ENCODE measurements at places on chromosomes 16 and 17. TPM values are rescaled to one million over a fixed set of nuclear protein-coding genes. Genes with fewer than 3 reads are reported as not detected.
A peak's percentile ranks its signal among the peaks of the same experiment; 100 is the strongest.

DNA sequence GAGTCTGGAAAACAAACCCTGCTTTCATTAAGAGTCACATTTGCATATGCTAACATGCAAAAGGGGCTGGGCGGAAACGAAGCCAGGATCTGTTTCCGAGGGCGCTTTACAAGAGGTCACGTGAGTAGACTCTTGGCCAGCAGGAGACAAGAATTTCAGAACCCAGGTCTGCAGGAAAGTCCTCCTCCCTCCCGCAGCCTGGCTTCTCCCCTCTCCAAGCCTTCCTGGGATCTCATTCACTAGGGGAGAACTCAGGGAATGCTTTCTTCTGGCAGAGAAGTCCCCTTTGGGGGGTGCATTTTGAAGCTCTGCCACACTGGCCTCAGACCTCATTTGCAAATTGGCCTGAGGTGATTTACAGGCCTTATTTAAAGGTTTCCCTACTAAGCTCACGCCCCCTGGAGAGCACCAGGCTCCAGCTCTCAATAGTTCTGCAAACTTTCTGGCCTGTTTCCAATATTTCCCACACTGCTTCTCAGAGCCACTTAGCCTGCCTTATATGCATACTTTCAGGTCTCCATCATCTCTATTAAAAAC lies 57.2 kb upstream of the CACNG5 start:
- no peak overlapping the region for H3K4me3 ChIP-seq
- peaks cover 20% of the 10 kb centered on the region for H3K4me1 ChIP-seq
- H3K36me3 ChIP-seq, result peaks cover 58% of the 10 kb centered on the region
- no peaks in the 10 kb centered on the region for H3K27me3 ChIP-seq
- no peak for DNase-seq

DNA sequence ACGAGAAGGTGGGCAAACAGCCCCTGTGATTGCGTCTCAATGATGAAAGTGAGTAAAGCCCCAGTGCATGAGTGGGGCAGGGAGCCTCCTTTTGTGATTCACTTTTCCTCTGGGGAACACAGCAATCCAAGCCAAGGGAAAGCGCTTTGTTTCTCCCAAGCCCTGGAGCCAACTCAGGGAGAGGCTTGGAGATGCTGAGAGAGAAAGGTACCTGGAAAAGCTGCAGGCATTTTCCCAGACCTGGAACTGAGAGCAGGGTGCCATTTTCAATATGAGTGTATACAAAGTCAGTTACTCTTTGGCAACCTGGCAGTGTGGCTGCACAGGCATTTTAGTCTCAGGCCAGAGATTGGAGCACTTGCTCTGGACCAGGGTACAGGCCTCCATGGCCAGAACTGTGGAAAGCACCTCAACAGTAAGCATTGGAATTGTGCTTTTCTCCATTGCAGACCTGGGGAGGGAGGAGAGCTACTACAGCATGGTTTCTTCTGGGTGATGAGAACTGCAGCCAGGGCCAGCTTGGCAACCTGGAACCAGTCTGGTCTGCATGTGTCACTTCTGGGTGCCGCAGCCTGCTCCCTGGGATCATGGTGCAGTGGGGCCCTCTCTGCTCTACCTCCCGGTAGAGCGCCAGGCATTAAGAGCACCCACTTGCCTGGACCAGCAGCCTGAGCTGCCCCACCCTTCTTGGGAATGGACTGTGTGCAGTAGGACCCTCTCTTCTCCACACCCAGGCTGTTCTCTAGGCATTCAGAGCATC lies 89.0 kb upstream of the CDH5 start:
- H3K4me1 ChIP-seq, result no peaks in the 10 kb centered on the region
- no peak for DNase-seq
- H3K27ac ChIP-seq, result no peak overlapping the region
- H3K4me3 ChIP-seq, result no peak overlapping the region
- no peaks in the 10 kb centered on the region for H3K27me3 ChIP-seq

- H3K4me3 ChIP-seq, result no peak overlapping the region
- H3K27me3 ChIP-seq, result no peaks in the 10 kb centered on the region
- H3K36me3 ChIP-seq, result peaks cover 25% of the 10 kb centered on the region
- DNase-seq, result no peak
- H3K27ac ChIP-seq, result no peak overlapping the region
- H3K4me1 ChIP-seq, result no peaks in the 10 kb centered on the region
Observed at GRCh38 chr17:81256616-81257015, 17.5 kb downstream of the NDUFAF8 start.

- H3K27ac ChIP-seq, result peak overlapping the region; percentile 40
- no peaks in the 10 kb centered on the region for H3K27me3 ChIP-seq
- no peak for DNase-seq
- 0 out of 2 replicates have a peak, but pooled peaks cover 9% of the 10 kb centered on the region for H3K4me1 ChIP-seq
Observed at GRCh38 chr17:12089809-12090384, 69.2 kb downstream of the MAP2K4 start.

- H3K4me3 ChIP-seq, result no peak overlapping the region
- no peak for DNase-seq
- H3K27ac ChIP-seq, result no peak overlapping the region
Observed at GRCh38 chr17:73647772-73648542, 3.7 kb upstream of the SDK2 start.

DNA sequence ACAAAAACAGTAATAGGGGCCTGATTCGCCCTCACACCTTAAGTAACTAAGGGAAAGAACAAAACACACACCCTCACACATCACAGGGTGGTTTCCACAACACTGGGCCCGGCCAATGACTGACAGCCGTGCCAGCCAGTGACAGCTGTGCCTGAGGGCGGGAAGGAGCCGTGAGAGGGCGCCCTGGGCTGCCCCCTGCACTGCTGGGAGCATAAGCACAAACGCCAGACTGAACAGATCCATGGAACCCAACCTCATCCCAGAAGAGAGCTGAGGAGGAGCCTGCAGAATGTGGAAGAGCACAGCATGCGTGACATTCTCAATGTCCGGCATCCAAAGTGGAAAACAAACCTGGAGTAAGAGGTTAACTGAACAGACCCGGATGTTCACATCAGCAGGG lies 16.0 kb downstream of the CSNK1D start:
- no peaks in the 10 kb centered on the region for H3K4me1 ChIP-seq
- H3K27me3 ChIP-seq, result no peaks in the 10 kb centered on the region
- peaks cover 79% of the 10 kb centered on the region for H3K36me3 ChIP-seq

DNA sequence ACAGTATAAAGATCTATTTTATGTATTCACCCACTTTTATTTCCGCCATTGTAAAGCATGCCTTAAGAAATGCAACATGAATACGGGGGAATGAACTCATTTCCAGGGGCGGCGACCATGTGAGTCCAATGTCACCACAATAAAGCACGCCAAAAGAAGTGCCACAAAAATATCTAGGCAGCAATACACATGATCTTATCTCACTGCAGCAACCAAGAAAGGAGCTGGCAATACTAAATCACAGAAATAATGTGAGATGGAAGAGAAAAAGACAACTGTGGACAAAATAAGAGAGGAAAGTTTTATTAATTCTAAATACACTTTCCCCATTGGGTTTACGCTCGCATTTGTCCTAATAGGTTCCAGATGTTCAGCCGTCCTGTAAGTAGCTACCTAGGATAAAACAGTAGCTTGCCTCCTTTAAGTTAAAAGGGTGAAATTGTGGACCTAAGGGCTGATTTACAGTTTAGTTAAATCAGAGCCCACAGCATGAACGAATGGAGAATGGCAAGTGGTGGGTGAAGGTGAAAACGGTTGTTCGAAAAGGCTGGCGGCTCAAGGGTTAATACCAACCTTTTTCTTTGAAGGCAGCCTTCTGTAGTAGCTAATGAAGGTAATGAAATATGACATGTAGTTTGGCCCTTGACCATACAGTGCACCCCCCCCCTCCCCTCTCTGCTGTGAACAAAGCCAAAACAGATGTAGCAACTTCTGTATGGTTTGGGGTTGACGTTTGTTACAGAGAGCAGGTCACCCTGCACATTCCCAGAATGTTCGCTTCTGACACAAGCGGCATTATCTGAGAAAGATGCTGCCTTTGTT lies 504.2 kb upstream of the PSMD7 start:
- peak overlapping the region; percentile 64 for H3K27ac ChIP-seq
- H3K4me1 ChIP-seq, result peaks cover 18% of the 10 kb centered on the region
- peak; percentile 76 for DNase-seq
- H3K36me3 ChIP-seq, result no peaks in the 10 kb centered on the region
- no peak overlapping the region for H3K4me3 ChIP-seq

GRCh38 chr17:57125406-57125805 lies 40.4 kb downstream of the AKAP1 start:
- no peaks in the 10 kb centered on the region for H3K4me1 ChIP-seq
- H3K27ac ChIP-seq, result no peak overlapping the region
- no peak overlapping the region for H3K4me3 ChIP-seq
- peaks cover 3% of the 10 kb centered on the region for H3K36me3 ChIP-seq

DNA sequence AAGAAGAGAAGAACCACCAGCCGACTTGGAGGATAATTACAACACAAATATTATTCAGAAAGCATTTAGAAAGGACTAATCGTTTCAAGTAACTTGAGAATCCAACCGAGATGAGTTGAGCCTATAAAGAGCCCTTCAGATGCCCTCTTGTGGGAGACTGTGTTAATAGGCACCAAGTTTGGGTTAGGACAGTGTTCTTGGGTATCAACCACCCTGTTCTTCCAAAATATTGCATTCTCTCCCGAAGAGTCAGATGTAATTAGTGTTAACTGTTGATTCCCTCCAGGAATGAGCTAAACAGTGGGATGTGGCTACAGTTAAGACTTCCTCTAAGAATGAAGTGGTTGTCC lies 87.8 kb upstream of the NOL11 start:
- H3K4me1 ChIP-seq, result peaks cover 4% of the 10 kb centered on the region
- H3K27ac ChIP-seq, result no peak overlapping the region
- peak; percentile 59 for DNase-seq
- H3K4me3 ChIP-seq, result no peak overlapping the region
- H3K27me3 ChIP-seq, result no peaks in the 10 kb centered on the region

DNA sequence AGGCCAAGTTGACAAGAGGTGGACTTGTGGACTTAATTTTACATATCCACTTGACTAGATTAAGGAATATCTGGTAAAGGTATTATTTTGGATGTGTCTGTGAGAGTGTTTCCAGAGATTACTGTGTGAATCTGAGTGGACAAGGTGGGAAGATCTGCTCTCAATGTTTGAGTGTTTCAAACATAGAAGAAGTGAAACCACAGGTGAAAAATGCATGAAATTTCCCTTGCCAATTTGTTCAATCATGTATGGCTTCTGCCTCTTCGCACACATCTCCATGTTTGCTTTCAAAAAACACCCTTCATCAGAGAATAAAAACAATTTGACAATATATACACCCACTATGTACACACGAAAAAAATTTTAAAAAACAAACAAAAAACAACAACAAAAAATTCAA lies 152.7 kb downstream of the SALL1 start:
- H3K27ac ChIP-seq, result no peak overlapping the region
- H3K36me3 ChIP-seq, result no peaks in the 10 kb centered on the region
- no peak overlapping the region for H3K4me3 ChIP-seq
- H3K27me3 ChIP-seq, result no peaks in the 10 kb centered on the region

GRCh38 chr16:75372236-75372856 lies 61.0 kb downstream of the CFDP1 start:
- no peaks in the 10 kb centered on the region for H3K27me3 ChIP-seq
- no peak overlapping the region for H3K4me3 ChIP-seq
- no peak for DNase-seq
- peaks cover 5% of the 10 kb centered on the region for H3K36me3 ChIP-seq
- peak overlapping the region; percentile 56 for H3K27ac ChIP-seq
- H3K4me1 ChIP-seq, result peaks cover 10% of the 10 kb centered on the region

DNA sequence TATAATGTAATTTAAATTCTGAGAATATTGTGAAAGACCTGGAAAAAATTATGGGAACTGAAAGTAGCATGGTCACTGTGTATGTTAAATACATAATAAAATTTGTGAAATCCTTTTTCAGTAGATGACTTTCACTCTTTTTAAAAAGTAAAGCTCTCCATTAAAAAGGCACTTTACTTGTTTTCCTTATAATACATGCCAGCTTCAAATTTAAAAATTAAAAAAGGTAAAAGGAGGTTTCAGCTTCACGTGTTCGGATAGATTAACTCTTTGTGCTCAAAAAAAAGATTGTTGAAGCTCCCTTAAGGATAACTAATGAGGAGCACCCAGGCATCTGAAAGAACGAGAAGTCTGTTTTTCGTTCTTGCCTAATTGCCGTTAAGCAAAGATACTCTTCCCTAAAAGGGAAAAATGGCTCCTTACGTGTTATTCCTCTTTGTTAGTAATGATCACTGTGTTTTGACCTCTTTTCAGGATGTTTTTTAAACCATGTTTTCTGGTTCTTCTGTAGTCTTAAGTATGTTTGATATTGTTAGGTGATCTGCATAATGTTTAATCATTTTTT lies 87.8 kb downstream of the TUBD1 start:
- H3K4me3 ChIP-seq, result peak overlapping the region; percentile 50
- H3K27ac ChIP-seq, result peak overlapping the region; percentile 95
- DNase-seq, result peak; percentile 42
- no peaks in the 10 kb centered on the region for H3K27me3 ChIP-seq
- peaks cover 19% of the 10 kb centered on the region for H3K4me1 ChIP-seq

DNA sequence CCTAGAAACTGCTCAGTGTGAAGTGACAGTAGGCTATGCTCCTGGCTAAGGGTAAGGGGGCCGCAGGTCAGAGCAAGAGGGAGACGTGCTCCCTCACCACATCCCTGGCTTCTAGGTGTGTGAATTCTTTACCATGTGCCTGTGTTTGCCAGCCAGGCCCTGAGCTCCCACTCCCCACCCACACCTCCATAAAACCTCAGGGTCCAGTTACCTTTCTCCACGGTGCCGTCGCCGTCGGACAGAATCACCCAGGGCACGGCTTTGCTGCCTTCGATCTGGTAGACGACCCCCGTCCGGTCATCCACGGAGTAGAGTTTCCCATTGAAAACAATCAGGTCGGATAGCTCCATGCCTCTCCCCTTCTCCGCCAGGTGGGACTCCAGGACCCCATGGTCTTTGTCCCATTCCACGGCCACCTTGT lies 12.8 kb downstream of the CANT1 start:
- H3K27ac ChIP-seq, result no peak overlapping the region
- no peak overlapping the region for H3K4me3 ChIP-seq
- H3K36me3 ChIP-seq, result peaks cover 40% of the 10 kb centered on the region
- no peaks in the 10 kb centered on the region for H3K27me3 ChIP-seq
- no peaks in the 10 kb centered on the region for H3K4me1 ChIP-seq
- DNase-seq, result no peak

GRCh38 chr17:56290802-56291118 lies 137.5 kb downstream of the ANKFN1 start:
- H3K4me1 ChIP-seq, result peaks cover 21% of the 10 kb centered on the region
- no peak for DNase-seq
- H3K27ac ChIP-seq, result peak overlapping the region; percentile 51

DNA sequence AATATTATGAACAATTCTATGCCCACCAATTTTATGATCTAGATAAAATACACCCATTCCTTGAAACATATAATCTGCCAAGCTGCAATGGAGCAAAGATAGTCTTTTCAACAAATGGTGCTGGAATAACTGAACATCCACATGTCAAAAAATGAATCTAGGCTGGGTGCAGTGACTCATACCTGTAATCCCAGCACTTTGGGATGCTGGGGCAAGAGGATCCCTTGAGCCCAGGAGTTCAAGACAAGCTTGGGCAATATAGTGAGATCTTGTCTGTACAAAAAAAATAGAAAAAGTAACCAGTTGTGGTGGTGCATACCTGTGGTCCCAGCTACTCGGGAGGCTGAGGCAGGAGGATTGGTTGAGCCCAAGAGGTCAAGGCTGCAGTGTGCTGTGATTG lies 92.5 kb downstream of the N4BP1 start:
- no peak overlapping the region for H3K27ac ChIP-seq
- no peaks in the 10 kb centered on the region for H3K36me3 ChIP-seq
- no peak overlapping the region for H3K4me3 ChIP-seq
- H3K4me1 ChIP-seq, result no peaks in the 10 kb centered on the region

GRCh38 chr16:73068541-73069401 lies 20.8 kb upstream of the ZFHX3 start:
- no peaks in the 10 kb centered on the region for H3K36me3 ChIP-seq
- peaks cover 35% of the 10 kb centered on the region for H3K4me1 ChIP-seq
- H3K27ac ChIP-seq, result peak overlapping the region; percentile 100
- H3K27me3 ChIP-seq, result no peaks in the 10 kb centered on the region
- no peak overlapping the region for H3K4me3 ChIP-seq

PDIA2 gene
- polyA plus RNA-seq, result 1.7 TPM

GDPD1 gene
- 1.5 TPM for polyA plus RNA-seq

ABCC11 gene
- polyA plus RNA-seq, result 0.07 TPM

All from SK-N-SH (cell line).